ENCODE measurements at places on chromosomes 6 and 20.

- DNase-seq: no peak
Measured at GRCh38 chr6:13462458-13463327, 24.7 kb downstream of the GFOD1 start.

GRCh38 chr6:31961616-31962015, 2.6 kb downstream of the SKIC2 start:
- DNase-seq: no peak

GRCh38 chr6:139291813-139292619, at the start of gene TXLNB:
TSS of gene TXLNB (minus strand) at chr6:139291998. CDS start at chr6:139288899, 3,099 bp downstream.
- peak; percentile 73 for DNase-seq

- DNase-seq: no peak
Measured at GRCh38 chr6:112305795-112306564, 41.1 kb upstream of the RFPL4B start.

DNA sequence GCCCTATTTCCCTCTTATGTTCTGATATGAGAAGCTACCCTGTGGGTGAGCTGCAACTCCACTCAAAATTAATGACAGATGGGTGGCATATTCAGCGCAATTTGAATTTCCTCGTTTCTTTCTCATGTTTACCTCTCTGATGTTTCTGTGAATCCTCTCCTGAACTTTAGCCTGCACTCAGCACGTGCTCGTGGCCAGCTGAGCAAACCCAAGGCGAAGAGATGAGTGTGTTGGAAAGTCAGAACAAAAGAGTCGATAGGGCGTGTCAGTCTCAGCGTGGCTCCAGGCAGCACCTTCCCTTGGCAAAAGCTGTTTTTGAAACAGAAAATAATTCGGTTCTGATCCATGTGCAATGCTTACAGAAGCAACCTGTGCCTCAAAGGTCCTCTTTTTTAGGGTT, 226.1 kb upstream of the GMDS start:
- DNase-seq: no peak

- DNase-seq: no peak
Measured at GRCh38 chr6:122214605-122215318, 184.7 kb upstream of the HSF2 start.

DNA sequence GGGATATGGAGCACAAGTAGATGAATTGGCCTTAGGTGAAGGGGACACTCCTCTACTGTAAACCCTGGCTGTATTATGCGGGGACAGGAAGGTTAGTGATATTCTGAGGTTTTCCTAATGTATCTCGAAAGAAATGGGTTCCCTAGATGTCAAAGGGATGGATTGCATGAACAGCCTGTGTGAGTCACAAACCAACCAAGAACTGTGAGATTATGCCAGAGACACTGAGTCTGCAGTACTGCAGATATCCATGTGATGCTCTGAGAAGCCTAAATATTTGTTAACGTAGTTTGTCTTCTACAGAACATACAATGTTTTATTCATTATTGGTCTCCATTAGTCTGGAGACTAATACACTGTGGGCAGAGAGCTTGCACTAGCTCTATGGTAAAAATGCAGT, 182.2 kb downstream of the AKAP7 start:
- no peak for DNase-seq

- no peak for DNase-seq
Measured at GRCh38 chr6:132715204-132715603, 1.3 kb upstream of the VNN1 start.

DNA sequence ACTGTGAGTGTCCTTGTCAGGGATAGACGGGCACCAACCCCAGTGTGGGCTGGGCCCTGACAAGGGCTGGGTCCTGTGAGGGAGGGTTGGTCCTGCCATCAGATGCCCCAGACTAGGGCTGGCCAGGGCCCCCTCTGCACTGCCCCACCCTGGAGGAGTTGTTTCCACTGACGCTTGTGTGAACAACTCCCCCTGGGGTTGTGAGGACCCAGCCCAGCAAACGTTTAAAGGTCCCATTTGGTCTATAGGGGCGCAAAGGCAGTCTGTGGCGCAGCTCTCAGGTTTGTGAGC, 104.1 kb downstream of the BMP7 start:
- no peak for DNase-seq

- DNase-seq: no peak
Measured at GRCh38 chr6:1689141-1689540, 79.4 kb downstream of the FOXC1 start.

Measured in T-helper 2 cell (primary cell).